ENCODE measurements at places on chromosomes 5 and 9.

- no peak for DNase-seq
Observed at GRCh38 chr5:151923866-151924476, 680 bp downstream of the GLRA1 start.

DNA sequence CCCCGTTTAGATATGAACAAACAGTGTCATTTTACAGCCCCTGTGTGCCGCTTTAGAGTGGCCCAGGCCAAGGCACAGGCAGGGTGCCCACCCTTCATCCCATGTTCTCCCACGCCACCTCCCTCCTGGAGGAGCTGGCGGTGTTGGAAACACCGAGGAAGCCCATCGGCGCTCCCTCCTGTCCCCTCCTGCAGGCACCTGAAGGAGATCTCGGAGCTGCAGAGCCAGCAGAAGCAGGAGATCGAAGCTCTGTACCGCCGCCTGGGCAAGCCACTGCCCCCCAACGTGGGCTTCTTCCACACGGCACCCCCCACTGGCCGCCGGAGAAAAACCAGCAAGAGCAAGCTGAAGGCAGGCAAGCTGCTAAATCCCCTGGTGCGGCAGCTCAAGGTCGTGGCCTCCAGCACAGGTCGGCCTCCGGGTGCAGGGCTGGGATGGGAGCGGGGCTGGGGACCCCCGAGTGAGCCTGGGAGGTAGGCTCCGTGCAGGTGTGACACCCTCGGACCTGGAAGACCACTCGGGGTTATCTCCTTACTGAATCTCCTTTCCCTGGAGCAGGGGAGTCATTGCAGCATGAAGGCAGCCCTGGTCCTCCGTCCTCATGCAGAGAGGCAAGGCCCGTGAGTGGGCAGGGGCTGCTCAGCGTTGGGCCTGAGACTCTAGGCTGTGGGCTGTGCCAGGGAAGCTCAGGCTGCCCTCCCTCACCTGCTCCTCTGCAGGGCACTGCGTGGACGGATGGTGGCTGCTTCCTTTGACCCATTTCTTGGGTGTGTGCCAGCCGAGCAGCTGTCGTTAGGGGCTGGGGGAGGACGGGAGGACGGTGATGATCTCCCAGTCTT is 113.9 kb downstream of the WNK2 start:
- no peak for DNase-seq

DNA sequence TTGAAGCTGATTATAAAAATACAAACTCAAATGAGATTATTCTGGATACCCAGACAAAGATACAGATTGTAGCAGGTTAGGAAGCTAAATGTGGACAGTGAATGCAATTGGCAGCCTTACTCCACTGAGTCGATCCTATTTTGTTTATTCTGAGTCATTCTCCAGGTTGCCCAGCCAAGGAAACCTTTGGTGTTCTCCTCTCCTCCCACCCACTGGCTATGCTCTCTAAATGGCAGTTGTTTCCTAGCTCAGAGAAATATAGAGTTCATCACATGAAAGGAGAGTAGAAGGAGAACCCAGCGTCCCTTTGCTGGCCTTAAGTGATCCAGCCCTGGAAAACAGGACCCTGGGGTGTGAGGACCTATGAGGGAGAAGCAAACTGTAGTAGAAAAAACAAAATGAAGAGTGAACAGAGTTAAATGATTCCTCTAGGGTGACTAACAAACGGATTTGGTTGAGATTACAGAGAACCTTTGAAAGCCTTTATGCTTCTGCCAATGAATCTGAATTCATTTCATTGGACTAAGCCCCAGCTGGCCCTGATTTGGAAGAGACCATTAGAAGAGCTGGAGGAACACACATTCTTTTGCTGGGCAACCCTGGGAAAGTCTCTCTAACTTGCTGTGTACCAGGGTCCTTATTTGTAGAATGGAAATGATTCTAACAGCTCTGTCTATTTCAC is 95.1 kb downstream of the BRINP1 start:
- DNase-seq: peak; percentile 19

GRCh38 chr5:36790847-36791246 is 85.7 kb upstream of the NIPBL start:
- DNase-seq: no peak

GRCh38 chr9:121021301-121021700 is 28.8 kb downstream of the C5 start:
- no peak for DNase-seq

- DNase-seq: no peak
Observed at GRCh38 chr9:14479163-14479560, 165.2 kb upstream of the NFIB start.

Data from ACHN (cell line).